IPS-NIHi11 (cell line): ENCODE measurements at places on chromosomes 5 and 9.

DNA sequence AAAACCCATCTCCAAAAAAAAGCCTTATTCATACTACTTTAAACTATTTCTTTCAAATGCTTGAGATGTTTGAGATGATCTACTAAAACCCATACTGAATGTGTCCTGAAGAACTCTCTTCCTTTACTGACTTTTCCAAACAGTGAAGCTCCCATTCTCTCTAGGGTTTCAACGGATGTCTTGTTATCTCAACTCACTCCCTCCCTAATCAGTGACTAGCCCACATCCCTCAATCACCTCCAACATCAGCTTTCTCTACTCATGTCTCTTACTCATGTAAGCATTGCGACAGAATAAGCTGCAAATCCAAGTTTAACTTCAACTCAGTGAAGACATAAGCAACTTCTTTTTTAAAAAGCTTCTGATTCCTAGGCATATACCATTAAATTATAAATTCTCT lies 42.1 kb downstream of the WDR41 start:
- no peak for DNase-seq

DNA sequence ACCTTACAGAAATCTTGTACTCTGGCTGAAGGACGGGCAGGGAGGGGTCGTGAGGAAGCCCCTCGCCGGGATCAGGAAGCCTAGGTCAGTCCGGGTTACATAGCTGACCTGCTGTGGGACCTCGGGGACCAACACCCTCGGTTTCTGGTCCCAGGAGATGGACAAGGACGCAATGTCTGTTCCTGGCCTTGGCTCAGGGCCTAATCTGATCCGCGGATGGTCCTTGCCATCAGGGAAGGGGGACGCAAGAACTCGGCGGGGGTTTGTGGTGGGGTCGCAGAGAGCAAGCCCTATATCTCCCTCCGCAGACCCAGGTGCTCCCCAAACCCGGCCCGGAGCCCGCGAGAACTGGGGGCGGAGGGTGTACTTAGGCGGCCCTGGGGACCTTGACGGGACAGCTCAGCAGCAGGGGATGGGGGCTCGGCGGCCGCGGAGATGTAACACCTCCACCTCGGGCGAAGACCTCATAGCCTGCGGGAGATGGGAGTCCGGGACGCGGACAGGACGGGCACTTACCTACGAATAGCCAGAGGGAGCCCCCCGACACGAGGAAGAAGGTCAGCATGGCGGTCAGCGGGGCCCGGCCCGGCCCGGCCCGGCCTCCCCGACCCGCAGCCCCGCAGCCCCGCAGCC lies 353 bp downstream of the ACSL6 start:
- DNase-seq, result no peak

- DNase-seq, result no peak
These were observed 129.3 kb upstream of the SEMA6A start for GRCh38 chr5:116703941-116704340.

DNA sequence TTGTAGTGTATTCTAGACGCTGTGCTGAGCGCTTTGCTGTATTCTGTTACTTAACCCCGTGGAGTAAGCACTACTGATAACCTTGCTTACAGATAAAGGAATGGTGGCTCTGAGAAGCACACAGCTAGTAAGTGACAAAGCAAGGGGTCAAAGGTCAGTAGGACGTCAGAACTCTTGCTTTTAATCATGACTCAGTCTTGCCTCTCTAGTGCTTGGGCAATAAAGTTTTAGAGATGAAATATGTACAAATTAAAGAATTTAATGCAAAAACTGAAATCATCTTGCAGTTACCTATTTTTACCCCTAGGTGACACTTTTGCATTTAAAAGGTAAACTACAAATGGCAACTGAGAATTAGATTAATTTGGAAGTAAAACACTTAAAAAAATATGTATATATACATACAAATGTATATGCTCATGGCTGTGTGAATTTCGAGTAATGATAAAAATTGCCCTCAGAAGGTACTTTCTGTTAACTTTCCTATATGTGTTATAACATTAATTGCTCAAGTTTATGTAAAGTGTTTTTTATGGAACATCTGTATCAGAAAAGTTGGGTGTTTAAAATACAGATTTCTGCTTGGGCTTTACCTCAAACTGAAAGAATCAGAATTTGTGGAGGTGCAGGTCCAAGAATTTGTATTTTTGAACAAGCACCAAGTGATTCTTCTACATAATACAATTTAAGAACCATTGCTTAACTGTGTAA lies 175.1 kb upstream of the DAB2 start:
- DNase-seq, result no peak

GRCh38 chr5:61840361-61840760 lies 465.6 kb upstream of the KIF2A start:
- peak; percentile 32 for DNase-seq

DNA sequence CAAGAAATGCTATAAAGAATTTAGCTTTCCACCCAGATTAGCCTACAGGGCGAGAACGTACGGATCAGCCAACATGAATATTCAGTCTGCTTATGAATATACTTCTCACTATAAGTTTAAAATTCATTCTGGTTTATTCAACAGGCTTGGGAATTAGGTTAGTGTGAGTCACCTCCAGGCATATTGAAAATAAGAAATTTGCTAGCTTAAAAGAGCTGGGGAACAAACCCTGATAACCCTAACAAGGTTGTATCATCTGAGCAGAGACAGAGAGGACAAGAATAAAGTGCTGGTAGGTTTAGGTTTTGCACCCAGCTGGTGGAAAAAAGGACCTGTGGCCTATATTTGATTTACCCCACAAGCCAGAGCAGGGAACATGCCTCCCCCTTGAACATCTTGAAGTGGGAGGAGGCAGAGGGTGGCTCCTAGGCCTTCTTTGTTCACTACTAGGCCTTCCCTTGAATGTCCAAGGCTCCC lies 12.3 kb downstream of the FNBP1 start:
- no peak for DNase-seq

DNA sequence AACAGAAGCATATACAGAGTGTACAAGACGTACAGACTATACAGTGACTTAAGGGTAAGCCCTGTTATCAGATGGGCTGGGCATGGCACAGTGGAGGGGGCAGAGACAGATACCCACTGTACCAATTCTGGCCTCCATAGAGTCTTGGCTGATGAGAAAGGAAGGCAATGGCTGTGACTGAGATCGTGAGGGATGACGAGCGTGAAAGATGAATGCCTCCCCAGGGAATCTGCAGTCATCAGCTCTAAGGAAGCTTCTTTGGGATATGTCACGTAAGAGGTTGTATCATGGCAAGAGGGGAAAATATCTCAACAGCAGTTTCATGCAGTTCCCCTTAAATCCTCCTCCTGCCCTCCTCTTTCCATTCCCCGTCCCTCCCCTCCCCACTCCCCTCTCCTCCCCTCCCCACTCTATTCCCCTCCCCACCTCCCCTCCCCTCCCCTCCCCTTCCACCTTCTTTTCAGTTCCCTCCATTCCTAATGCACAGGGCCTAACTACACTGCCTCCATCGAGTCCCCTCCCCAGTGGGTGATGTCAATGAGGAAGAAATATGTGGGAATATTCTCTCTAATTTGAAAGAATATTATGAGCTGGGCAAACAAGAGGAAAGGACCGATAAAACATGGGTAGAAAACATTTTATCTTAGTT lies 226.4 kb upstream of the DAP start:
- DNase-seq, result no peak

DNA sequence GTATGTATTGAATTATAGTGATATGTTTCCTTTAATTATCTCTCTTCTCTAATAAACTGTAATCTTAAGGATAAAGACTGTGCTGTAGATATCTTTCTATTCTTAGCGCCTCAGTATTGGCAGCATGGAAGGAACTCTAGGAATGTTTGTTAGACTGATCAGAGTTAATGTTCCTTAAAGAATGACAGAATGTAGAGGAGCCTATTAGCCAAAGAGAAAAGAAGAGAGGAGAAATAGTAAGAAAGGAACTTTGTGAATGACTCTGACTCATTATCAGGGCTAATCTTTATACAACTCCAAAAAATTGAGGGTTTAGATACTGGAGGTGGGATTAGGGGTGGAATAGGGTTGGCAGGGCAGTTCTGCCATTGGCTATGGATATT lies 59.0 kb upstream of the NUDT12 start:
- DNase-seq, result no peak

DNA sequence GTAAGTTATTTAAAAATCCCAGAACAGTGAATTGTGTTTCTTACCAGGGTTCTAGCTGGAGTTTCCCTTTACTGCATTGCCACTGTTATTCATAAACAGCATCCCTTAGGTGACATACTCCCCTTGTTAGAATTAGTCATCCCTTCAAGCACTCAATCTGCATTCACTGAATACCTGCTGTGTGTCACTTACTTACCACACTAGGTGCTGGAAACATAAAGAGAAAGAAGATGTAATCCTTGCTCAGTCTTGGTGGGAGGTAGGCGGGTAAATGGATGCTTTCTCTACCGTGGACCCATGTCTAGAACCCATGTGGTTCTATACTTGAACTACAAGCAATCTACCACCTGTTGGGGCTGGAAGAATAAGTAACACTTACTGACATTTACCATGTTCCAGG lies 371.6 kb downstream of the KDM4C start:
- no peak for DNase-seq

GRCh38 chr9:105345626-105346025 lies 101.2 kb downstream of the SLC44A1 start:
- no peak for DNase-seq

DNA sequence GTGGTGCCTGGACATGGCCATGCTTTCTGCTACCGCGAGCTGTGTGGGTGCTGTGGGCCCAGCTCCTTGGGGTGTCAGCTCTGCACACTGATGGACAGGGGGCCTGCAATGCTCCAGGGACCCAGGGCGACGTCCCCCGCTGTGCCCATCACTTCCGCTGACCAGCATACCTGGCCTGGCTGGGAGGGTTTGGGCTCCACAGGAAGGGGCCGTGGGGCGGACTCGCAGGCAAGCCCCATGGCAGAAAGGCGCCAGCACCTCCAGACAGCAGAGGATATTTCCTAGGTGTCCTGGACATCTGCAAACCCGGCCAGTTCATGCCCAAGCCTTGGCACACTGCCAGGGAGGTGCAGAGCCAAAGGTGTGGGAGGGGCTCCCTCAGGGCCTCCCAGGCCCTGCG lies 295.8 kb upstream of the IRX4 start:
- no peak for DNase-seq

GRCh38 chr9:71895955-71896354 lies 15.0 kb downstream of the ABHD17B start:
- DNase-seq, result no peak

GRCh38 chr5:65262649-65263059 lies 219.1 kb downstream of the ADAMTS6 start:
- no peak for DNase-seq

DNA sequence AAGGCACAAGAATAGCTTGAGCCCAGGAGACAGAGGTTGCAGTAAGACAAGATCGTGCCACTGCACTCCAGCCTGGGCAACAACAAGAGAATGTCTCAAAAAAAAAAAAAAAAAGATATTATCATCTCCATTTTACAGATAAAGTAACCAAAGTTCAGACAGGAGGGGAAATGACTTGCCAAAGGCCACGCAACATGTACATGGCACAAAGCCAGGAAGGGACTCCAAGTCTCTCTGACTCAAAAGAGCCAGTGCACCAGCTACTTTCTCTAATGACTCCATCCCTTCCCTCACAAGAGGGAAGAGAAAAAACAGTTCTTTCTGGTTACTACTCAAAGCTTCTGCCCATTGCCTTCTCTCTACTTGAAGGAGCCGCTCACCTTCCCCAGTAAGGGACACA lies 34.1 kb downstream of the SIL1 start:
- no peak for DNase-seq

DNA sequence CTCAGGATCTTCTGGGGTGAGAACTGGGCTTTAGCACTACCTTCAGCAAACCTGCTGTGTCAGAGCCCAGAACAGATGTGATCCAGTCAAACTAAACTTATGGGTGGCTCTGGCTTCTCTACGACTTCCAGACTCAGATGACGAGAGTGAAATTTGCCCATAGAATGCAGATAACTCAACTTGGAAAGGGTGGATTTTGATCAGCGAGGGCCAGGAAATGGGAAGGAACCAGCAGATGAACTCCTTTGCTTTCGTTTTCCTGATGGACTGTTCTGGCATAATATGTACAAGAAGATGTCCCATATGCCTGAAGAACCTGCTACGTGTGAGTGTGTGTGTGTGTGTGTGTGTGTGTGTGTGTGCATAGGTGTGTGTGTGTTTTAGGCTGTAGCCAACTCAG lies 132.0 kb upstream of the MOCS2 start:
- no peak for DNase-seq

DNA sequence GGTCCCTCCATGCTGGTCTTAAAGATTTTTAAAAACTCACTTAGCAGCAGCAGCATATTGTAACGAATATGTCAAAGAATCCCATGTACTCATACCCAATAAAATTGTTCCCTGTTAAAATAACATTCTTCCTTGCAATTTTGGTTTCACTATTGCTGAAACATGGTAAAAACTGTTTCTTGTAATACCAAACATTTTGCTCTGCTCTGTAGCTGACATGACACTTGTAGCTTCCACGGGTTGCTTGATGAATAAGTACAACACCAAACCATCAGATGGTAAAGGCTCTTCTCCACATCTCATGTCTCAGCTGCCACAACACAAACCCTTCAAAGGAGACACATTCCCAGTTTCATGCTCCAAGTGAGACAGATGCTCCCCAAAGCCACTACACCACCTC lies 180.7 kb upstream of the PTGER4 start:
- DNase-seq, result no peak

DNA sequence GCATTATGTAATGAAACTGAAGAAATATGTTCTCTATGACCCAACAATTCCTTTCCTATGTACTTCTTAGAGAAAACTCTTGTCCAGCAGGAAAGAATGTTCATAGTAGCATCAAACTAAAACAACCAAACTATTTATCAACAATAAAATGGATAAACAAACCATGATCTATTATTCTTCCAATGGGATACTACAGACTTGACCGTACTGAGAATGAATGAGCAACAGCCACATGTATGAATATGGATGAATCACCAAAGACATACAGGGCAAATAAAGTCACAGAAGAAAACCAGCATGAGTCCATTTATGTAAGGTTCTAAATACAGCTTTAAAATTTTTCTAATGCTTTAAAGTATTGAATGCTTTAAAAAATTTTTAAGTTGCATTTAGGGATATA lies 73.6 kb upstream of the SUSD1 start:
- no peak for DNase-seq

- peak; percentile 23 for DNase-seq
These were observed 110.5 kb upstream of the CDKN2B start for GRCh38 chr9:22119522-22120158.

DNA sequence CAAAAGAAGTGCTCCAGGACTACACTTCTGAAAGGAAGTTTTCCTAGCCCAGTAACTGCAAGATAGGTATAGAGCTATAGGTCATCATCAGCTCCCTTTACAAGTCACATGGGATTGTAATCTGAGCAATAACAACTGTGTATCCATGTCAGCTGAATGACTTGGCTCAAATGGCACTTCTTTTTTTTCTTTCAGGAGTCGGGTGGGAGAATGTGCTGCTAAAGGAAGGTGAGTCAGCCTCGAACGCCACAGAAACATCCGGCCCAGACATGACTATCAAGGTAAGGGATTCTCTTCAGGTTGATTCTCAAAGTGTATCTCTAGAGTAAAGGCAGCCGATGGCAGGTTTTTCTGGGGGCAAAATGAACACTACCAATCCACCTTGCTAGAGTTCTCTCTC lies 192.2 kb downstream of the C9orf152 start:
- DNase-seq, result no peak

GRCh38 chr5:147046281-147046680 lies 167.7 kb upstream of the PPP2R2B start:
- no peak for DNase-seq

- DNase-seq, result no peak
These were observed 308.0 kb upstream of the DAP start for GRCh38 chr5:11069041-11069440.

- no peak for DNase-seq
These were observed 26.4 kb downstream of the ATP6V0E1 start for GRCh38 chr5:173010021-173010420.
